ENCODE measurements at places on chromosomes 12 and 14.

DNA sequence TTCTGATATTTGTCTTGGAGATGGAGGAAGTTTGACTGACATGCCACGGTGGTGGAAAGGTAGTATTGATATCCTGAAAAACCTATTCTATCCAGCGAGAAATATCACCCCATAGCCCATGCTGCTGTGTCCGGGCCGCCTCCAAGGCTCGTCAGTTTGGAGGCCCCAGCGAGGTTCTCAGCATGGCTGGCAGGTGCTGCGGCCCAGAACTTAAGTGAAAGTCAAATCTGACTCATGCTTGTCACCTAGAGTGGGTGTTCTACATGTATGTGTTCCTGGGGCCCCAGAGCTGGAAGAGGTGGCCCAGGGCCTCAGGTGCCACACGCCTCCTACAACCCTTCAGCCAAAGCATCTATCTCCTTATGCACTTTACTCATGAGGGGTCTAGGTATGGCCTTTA, 92.9 kb downstream of the GCH1 start:
- no peak for DNase-seq

DNA sequence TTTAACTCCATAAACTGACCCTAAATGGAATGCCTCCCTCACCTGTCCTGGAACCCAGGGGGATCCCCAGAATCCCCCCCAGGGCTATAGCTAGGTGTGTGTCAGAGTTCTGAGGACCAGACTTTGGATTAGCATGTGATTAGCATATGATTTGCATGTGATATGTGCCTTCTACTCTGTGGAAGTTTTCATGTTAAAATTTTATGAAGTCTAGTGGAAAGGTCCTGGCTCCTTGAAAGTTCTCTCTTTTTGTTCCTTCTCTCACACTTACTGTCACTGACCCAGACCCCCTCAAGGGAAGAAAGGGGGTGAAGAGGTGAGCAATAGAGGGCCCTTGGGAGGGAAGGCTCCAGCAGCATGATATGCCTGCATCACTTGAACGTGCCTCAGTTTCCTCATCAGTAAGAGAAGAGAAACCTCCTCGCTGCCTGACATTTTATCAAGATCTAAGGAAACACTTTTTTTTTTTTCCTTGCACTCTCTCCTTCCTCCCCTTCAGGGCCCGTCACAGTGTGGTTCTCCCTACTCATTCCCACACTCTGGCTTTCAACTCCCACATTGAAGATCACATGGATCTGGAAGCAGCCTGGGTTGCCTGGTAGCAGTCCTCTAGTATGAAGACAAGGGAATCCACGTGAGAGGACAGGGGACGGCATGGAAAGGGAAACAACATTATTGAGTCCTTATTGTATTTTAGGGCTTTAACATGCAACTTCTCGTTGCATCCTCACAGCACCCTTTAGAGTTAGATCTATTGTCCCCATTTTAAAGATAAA, 3.3 kb upstream of the C1QL4 start:
- DNase-seq: no peak

DNA sequence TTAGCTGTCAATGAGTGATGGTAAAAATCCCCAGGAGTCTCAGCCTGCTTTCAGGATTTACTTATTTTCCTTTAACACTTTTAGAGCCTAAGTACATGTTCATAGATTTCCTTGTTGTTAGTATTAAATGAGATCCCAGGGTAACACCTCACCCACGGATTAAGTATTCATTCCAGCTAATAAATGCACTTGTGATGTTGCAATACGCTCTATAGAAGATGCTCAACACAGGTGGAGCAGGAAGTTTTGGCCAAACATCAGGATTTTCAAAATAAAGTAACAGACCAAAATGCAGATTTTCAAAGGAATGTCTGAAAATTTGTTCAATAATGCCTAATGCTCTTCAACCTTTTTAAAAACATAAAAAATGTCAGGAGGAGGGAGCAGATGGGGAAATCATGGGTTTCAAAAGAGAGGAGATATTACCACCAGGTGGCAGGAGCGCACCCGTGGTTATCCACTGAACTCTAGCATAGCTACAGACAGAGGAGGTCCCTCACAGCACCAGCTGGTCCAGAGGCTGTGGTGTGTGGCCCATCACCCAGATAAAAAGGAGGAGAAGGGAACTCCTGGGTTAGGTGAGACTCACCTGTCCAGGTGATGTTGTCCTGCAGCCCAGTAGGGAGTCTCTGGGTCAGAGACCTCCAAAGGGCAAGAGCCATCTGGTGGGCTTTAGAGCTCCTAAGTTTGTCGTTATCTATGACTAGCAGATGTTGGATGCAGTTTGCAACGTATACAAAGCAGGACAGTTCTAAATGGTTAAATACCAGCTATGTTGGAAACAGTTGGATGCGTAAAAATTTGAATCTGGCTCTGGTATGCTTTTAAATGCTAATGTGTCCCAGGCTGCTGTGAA, 1158.4 kb upstream of the TMEM132C start:
- DNase-seq: no peak

- no peak for DNase-seq
Measured at GRCh38 chr14:104390941-104391901, 188.3 kb upstream of the C14orf180 start.

- no peak for DNase-seq
Measured at GRCh38 chr14:74954232-74954946, 1.0 kb downstream of the PGF start.

DNA sequence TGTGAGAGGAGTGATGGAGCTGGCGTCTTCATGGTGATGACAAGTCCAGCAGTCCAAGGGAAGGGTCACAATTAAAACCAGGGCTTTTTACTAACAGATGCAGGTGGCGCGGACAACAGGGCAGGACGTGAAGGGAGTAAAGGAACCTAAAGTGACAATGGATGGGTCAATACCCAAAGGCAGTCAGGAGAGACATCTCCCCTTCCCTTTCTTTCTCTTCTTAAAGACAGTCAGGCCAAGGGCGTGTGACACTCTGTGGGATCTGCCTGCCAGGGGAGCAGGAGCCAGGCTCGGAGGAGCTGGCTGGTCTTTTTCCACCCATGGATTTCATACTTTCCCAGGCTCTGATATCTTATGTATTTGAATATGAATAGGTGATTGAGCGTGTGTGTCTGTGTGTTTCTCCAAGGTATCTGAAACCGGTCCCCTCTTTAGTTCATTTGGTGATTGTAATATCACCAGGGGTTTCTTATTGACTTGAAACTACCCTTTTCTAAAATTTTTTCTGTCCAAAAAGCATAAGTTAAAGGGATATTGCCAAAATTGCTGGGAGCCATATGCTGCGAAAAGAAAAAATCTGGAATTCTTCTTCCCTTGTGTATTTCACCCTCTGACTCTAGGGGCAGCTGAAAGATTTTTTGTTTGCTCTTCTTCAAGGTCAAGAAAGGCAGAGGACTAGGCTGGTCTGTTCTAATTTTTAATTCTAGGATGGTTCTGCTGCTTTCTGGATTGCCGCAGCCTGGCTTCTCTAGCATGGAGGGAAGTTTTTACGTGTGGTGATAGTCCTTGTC, 61.8 kb downstream of the FBXL14 start:
- DNase-seq: no peak

GRCh38 chr12:109738878-109739665, 25.4 kb downstream of the FAM222A start:
- no peak for DNase-seq

DNA sequence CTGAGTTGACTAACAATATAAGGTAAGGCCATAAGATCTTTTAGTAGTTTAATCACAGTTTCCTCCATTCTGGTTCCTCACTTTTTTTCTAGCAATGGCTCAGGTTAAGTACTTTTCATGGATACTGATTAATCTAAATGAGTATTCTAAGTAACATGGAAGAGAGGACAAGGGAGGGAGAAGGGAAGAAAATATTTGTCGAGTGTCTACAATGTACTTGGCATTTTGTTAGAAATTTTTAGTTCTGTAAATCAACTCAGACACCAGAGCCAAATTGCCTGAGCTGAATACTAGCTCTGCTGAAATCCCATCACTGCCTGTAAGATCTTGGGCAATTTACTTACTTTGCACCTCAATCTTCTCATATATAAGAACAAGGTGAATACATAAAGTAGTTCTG, 20.2 kb downstream of the RERG start:
- no peak for DNase-seq

GRCh38 chr14:67343601-67344230, 15.9 kb downstream of the ATP6V1D start:
- no peak for DNase-seq

DNA sequence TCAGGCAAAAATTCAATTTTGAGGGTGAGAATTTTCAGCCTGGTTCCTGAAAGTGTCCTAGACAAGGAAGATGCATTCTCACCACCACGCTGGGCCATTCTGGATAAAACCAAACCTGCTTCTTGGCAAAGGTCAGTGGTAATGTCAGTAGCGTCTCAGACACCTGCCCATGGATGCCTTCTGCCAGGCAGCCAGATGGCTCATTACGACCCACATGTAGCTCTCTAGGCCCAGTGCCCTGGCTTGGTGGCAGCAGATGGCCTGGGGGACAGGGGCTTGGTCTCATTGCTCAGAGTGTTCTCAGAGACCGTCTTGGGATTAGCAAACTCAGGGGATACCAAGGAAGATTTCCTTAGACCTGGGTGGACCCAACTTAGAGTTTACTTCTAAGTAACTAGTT, 105.1 kb downstream of the ARF6 start:
- no peak for DNase-seq

GRCh38 chr14:61101803-61102548, 120.9 kb downstream of the SLC38A6 start:
- no peak for DNase-seq

DNA sequence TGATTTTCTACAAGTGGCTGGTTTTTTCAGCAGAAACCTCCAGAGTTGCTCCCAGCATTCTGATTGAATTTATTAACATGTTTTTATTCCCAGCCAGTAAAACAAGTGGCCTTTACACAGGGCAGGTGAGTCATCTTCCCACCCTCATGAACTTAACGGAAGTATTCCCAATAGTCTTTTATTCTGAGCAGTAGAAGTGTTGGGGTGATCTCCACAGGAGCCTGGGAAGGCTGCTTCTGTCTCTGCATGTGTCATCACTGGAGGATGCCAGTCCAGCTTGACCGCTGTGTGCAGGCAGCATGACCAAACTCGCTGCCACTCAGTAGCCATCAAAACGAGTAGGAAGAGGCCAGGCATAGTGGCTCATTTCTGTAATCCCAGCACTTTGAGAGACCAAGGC, 13.4 kb upstream of the DNAH10 start:
- DNase-seq: no peak

DNA sequence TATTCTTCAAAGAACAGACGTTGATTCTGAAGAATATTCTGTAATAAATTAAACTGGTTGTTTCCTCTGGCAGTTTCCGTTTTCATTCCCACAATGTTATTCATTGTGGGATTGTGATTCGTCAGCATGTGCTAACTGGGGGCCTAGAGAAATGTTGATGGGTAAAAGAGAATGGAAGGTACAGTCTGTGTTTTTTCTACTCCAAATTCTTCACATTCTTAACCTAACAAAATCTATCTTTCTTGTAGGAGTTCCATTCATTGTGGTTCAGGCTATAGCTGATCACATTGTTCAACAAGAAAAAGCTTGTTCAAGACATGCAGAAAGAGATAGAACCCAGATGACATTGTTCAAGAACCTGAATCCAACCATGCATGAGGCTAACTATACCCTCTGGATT, 5.9 kb downstream of the CD163 start:
- no peak for DNase-seq

DNA sequence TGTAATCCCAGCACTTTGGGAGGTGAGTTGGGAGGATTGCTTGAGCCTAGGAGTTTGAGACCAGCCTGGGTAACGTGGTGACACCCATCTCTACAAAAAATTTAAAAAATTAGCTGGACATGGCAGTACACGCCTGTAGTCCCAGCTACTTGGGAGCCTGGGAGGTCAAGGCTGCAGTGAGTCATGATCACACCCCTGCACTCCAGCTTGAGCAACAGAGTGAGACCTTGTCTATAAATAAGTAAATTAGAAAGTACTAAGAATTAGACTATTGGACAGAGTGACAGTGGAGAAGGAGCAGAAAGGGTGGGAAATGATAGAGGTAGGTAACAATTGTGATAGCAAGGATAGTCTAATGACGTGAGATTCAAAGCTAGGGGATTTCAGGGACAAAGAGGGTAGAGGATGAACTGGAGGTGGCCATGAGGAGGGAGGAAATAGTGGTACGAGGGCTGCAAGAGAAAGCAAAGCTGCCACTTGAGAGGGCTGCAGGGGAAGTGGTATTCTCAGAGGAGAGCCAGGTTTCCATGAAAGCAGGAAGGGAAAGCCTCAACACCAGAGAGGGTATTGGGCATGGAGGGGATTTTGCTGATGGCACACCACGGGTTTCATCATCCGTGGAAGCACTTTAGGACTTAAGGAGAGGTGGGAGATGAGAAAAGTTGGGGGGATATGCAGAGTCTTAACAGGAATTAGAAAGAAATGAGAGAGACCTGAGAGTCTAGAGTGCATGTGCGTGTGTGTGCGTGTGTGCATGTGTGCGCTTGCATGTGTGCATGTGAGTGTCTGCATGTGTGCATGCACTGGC, 85.6 kb downstream of the SYNE2 start:
- no peak for DNase-seq

GRCh38 chr14:101808020-101808641, 46.6 kb downstream of the PPP2R5C start:
- no peak for DNase-seq

- DNase-seq: peak; percentile 54
Measured at GRCh38 chr14:63039866-63040265, 5.4 kb downstream of the KCNH5 start.

DNA sequence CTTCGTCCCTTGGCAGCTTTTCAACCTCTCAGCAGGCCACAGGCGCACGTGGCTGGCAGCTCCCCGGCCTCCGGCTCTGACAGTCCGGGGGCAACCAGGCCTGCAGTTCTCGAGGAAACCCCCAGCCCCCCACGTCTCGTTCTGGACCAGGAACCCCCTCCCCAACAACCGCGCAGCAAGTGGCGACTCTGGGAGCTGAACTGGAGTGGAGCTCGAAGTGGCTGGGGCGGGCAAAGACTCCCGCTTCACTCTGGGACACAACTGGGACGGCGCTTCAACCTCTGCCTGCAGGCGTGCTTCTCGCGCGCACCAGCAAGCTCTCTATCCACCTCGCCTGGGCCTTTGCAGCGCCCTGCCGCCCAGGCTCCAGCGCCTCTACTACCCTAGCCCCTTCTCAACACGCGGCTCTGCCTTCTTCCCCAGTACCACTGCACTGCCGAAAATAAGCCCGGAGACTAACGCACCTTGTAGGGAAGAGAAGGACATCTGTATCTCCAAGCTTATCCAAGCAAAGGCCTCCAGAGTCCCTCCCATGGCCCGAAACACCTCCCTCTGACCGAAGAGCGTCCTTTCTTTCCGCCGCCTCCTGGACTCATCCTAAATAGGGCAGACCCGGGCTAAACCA, 2.4 kb upstream of the NKX2-1 start:
- no peak for DNase-seq

DNA sequence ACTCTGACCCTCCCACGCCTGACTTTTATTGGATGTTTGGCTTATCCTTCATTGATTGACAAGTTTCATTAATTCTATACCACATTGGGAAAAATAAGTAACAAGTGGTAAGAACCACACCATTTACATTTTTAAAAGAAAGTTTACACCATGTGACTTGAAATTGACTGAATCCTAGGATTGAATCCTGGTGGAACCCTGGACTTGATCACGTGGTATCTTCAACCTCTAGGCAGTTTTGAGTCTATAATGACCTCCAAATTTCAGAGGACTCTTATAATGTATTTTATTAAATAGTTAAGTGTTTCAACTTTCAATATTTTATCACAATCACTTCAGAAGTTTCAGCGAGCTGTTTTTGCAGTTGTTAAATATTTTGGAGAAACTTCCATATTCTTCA, 172.0 kb downstream of the SLC6A15 start:
- DNase-seq: no peak

GRCh38 chr12:11724888-11725311, 75.4 kb downstream of the ETV6 start:
- no peak for DNase-seq
